ENCODE measurements at places on chromosomes 12 and 14.

GRCh38 chr12:115362339-115362976 is 678.5 kb upstream of the TBX3 start:
- DNase-seq = no peak

- no peak for DNase-seq
These were observed 126.9 kb upstream of the AMIGO2 start for GRCh38 chr12:47206450-47207339.

DNA sequence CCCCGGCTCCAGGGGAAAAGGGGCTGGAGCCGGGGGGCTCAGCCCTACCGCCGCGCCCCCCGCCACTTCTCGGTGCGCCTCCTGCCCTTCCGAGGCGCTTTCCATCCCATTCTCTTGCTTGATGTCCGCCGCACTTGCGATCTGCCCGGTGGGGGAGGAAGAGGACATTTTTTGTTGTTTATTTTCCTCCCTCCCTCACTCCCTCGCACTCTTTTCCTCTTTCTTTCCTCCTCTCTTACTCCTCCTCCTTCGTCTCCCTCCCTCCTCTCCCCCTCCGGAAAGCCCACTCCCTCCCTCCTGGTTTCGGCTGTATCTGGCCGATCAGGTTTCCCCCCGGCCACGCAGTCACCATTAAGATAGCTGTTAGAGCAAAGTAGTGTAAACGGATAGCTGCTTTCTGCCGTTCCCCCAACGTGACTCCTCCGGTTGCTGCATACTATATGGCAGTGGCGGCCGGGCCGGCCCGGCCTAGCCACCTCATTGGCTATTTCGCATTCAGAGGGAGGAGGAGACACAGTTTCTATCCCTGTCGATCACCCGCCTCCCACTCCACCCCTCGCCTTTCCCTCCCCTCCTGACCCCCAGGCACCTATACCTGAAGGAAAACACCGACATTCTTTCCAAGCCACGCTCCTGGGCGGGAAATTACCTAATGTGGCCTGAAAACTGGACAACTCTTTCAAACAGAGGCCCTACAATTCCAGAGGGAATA is at the start of gene SIX4:
Gene SIX4, minus strand, starts transcription at position 445 of the 712 bp plus-strand sequence. Its CDS starts 277 bp downstream, at position 168.
- no peak for DNase-seq

DNA sequence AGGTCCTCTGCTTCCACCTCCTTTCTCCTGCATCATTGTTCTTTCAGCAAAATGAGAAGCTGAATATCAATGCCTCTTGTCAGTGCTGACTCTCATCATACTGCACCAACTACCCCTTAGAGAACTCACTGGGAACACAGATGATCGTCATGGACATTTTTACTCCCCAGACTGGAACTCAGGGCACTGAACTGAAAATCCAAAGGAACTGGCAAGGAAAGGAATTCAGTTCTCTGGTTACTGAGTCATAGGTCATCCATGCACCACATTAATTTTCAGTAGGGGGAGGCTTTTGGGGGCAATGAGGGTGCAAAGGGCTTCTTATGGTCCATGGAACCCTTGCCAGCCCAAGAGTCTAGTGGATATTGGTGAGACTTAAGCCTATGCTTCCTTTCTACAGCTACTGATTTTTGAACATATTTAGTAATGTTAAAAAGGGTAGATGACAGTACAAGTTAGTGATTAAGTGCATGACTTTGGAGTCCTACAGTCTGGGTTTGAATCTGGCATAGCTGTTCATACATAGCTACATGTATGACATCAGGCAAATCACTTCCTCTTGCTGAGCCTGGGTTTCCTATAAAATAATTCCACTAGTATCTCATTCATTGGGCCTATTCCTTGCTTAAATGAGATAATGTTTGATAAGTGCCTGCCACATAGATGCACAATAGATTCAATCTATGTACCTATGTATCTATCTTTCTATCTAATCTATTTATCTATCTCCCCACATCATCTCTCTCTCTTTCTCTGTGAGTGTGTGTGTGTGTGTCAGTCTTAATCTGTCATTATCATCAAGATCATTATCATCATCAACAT is 29.2 kb downstream of the BBS10 start:
- DNase-seq = no peak

DNA sequence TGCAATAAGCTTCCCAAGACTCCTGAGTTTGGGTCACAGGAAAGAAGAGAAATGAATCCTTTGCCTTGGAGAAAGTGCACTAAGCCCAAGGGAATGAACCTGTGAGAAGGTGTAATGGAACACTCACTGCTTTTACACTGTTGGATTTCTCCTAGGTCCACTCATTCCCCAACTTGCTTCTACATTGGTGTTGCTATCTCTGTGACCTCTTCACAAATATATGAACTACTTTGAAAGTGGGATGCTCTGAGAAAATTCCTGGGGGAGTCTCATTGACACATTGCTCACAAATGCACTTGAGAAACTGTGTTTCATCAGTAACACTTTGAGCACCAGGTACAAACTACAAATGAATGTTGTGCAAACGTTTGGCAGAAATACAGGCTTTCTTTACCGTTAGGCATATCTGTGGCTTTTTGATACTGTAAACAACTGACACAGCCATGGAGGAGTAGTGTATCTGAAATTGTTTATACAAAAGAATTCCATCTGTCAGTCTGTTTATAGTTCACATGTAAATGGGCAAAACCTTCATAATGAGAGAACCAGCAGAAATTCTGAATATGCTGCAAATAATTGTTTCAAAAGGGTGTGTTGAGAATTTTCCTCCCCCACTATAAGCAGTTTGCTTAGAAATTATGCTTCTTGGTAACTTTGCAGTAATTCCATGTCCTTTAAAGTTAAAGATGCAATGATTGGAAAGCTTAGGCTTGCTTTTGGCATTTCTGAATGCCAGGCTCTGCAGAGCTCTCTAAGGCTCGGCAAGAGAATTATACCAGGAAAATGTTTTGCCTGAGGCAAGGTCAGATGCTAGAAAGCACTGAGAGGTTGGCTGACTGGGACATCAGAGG is 348.5 kb upstream of the DDHD1 start:
- no peak for DNase-seq

- no peak for DNase-seq
These were observed 93.9 kb upstream of the ZDHHC17 start for GRCh38 chr12:76669981-76670380.

DNA sequence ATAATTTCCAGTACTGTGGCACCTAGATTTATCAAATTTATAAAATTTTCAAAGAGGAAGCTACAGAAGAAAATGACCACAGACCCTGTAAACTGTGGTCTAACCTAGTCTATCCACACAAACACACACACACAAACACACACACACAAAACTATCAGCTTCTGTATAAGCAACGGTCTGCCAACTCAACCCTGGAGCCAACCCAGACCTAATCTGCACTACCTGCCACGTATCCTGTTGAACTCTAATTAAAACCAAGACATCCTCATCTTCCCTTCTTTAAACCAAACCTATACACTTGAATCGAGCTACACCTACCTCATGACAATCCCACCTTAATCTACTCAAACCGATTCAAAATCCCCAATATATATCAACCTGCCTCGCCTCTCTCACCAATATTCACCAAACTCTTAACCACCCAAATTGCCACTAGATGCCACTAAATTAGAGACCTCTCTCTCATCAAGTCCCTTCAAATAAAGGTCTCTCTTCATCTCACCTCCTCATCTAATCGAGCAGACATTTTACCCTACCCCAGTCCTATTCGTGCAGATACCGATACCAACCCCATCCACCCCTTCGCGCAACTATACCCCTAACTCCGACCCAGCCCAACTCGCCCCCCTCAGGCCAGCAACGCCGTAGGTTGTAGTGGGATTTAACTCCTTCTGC is 808 bp downstream of the ACIN1 start:
- no peak for DNase-seq

- no peak for DNase-seq
These were observed 673.9 kb downstream of the SLC16A7 start for GRCh38 chr12:60269611-60270269.

DNA sequence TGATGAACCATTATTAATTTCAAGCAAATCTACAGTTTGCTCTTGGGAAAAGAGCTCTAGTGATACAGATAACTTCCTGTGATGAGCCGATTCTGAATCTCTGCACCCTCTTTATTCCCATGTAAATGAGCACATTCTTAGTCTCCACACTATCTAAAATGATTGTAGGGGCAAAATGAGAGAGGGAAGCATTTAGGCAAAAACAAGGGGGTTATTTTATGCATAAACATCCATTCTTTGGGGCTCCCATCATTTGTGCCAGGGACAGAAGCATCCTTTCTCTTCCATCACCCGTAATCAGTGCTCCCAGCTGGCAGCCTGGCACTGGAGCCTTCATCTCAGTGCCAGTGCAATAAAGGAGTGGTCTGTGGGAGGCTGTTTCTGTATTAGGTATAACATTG is 1.7 kb upstream of the GPD1 start:
- DNase-seq = peak; percentile 81

DNA sequence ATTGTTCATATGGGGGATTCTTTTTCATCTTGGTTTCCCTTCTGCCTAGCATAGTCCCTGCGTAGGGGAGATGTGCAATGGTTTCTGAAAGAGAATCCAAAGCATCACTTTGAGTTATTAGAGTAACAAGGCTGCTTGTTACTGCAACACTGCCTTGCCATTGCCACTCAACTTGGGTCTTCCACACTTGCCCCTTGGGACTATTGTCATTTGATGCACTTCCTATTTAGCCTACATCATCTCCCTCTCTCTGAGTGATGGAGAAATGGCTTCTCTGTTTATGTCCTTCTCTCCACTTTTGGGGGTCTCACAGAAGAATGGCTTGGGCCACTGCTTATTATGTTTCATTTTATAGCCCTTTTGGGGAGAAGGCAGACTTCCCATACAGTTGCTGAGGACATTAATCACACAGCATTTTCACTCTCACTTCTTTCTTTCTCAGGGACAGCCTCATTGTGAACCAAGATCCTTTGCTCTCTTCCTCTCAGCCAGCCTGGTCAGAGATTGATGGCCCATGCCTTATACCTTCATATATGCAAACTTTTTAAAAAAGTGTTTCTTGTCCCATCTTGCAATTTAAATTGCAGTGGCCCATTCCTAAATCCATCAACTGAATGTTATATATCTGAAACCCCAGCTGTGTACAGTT is 50.8 kb upstream of the POC1B start:
- no peak for DNase-seq

DNA sequence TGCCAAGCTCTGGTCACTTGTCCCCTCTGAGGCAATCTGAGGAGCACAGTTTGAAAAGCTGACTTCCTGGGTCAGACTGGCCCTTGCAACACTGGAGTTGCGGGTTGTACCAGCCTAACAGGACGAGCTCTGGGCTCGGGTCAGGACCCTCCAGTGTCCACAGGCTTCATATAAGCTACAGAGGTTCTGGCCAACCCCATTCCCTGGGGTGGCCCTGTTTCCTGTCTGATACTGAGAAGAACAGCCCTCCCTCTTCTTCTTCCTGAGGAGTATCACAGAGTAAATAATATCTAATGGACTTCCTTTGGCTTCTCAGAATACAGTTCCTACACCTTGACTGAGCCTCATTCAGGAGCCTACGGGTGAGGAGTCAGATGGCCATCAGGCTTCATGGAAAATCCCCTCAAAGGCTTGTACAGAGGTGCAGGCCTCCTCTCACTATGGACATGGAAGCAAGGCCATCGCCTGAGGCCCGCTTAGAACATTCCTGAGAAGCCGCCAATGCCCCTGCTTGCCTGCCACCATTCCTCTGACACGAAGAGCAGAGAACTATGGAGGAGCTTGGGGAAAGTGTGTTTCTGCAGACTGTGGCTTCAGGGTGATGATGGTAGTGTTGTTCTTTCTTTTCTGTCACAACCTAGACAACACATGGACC is 28.5 kb upstream of the ANO2 start:
- DNase-seq = no peak

GRCh38 chr12:597926-598568 is 65.2 kb downstream of the NINJ2 start:
- no peak for DNase-seq

DNA sequence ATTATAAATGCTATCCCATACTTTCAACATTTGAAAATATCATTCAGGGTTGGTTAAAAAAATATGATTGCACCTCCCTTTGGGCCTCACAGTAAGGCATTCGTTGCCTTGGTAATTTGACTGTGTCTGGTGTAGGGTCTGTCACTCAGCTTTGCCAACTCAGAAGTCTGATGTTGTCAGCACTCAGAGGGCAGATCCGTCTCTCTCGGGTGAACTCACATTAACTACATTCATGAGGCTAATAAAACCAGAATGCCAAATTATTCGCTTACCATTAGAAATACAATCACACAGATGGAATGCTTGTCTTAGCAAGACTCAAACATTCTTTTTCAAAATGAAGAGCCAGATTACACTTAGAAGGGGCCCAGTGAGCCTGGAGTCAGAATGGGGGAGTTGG is 53.0 kb downstream of the NPAS3 start:
- DNase-seq = no peak

- DNase-seq = no peak
These were observed 32.3 kb downstream of the PROX2 start for GRCh38 chr14:74843653-74844052.

DNA sequence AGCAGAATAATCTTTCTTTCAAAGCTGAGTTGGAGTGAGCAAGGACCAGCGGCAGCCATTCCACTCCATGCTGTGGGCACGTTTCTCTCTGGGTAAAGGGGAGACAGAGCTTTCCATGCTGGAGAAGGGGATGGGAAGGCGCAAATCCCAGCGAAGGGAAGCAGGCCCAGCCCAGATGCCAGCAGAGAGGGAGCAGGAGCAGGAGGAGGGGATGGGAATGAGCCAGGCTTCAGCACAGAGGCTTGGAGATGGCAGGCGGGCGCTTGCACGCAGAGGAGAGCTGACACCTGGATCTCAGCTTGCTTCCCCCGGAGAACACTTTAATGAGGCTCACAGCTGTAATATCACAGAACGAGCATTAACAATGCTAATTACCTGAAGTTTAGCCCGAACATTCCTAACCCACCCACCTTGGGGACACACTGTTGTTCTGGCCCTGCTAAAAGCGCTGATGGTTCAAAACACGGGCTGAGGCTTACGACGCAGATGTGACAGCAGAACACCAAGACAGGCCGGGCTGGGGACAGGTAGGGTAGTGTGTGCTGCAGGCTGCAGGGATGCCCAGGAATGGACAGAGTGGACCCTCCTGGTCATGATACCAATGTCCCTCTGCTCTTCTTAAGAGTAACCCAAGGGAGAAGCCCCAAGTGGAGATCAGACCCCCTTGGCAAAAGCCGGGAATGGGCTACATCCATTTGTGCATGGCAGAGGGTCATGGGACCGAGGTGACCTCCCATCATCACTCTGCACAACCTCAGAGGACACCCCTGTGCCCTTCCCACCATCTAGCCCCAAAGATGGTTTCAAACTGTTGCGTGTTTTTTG is 288.6 kb downstream of the DPF3 start:
- no peak for DNase-seq

- DNase-seq = peak; percentile 49
These were observed 19.3 kb downstream of the BRF1 start for GRCh38 chr14:105281371-105282097.

- DNase-seq = peak; percentile 1
These were observed 89.3 kb downstream of the NTN4 start for GRCh38 chr12:95701275-95701674.

DNA sequence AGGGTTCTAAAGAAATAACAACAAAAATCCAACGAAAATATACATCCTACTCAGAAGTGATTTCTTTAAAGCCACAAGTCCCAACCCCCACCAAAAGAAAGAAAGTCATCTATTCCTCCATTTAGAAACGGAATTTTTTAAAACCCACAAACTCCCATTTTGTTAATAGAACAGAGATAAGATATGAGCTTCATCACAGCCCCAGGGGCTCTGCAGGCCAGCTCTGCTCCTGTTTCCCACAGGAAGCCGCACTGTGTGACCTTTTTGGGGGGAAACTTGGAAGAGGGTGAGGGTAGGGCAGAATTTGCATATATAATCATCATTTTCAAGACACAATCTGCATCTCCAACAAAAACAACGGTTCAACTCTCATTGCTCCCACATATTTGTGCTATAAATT is 2.8 kb downstream of the FBXL14 start:
- DNase-seq = no peak

All from putamen (tissue), 1 donor.